ENCODE measurements at places on chromosomes 4 and X. TPM values are rescaled to one million over a fixed set of nuclear protein-coding genes. Genes with fewer than 3 reads are reported as not detected.

Gene ASB9
- total RNA-seq: 2.5 TPM

Gene DKK2
- 0.54 TPM for total RNA-seq

Gene TBC1D8B
- 17.7 TPM for total RNA-seq

Gene PNMA6A
- total RNA-seq: 4.2 TPM

Gene PCDH11X
- total RNA-seq: 2.2 TPM

GRCh38 chr4:55654131-55654530, 18.0 kb upstream of the NMU start:
- H3K27ac ChIP-seq: no peak overlapping the region
- no peaks in the 10 kb centered on the region for H3K27me3 ChIP-seq
- no peak for DNase-seq
- H3K36me3 ChIP-seq: no peaks in the 10 kb centered on the region

- no peak overlapping the region for H3K27ac ChIP-seq
- H3K27me3 ChIP-seq: no peaks in the 10 kb centered on the region
- no peak for DNase-seq
- H3K4me1 ChIP-seq: no peaks in the 10 kb centered on the region
- H3K4me3 ChIP-seq: no peak overlapping the region
Observed at GRCh38 chr4:181021213-181021612, 1222.0 kb upstream of the TENM3 start.

DNA sequence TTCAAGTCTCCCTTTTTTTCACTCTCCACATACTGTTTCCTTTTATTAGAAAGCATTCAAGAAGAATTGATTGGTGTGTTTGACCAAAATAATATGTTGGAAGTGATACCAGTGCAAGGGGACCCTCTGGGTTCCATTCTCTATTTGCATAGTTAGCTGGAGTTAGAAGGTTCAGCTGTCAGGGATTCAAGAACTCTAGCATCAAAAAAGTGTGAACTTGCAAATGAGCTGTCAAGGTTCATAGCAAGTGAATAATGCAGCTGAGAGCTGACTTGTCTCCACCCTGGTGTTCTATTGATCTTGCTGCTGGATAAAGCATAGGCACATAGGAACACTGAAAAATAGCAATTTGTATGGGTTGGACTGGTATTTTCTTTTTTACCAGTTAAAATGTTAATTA, 73.2 kb downstream of the SORBS2 start:
- H3K36me3 ChIP-seq: no peaks in the 10 kb centered on the region
- H3K27ac ChIP-seq: peak overlapping the region; percentile 42
- peaks cover 84% of the 10 kb centered on the region for H3K4me1 ChIP-seq
- no peak overlapping the region for H3K4me3 ChIP-seq

Gene NAP1L2
- total RNA-seq: 6.4 TPM

- H3K4me3 ChIP-seq: no peak overlapping the region
- H3K27me3 ChIP-seq: no peaks in the 10 kb centered on the region
- H3K27ac ChIP-seq: no peak overlapping the region
- H3K4me1 ChIP-seq: no peaks in the 10 kb centered on the region
Observed at GRCh38 chr4:55444827-55445226, 49.1 kb downstream of the TMEM165 start.

- H3K4me1 ChIP-seq: no peaks in the 10 kb centered on the region
- no peak overlapping the region for H3K27ac ChIP-seq
- no peaks in the 10 kb centered on the region for H3K36me3 ChIP-seq
- H3K4me3 ChIP-seq: no peak overlapping the region
Observed at GRCh38 chr4:10203851-10204250, 87.3 kb upstream of the WDR1 start.

DNA sequence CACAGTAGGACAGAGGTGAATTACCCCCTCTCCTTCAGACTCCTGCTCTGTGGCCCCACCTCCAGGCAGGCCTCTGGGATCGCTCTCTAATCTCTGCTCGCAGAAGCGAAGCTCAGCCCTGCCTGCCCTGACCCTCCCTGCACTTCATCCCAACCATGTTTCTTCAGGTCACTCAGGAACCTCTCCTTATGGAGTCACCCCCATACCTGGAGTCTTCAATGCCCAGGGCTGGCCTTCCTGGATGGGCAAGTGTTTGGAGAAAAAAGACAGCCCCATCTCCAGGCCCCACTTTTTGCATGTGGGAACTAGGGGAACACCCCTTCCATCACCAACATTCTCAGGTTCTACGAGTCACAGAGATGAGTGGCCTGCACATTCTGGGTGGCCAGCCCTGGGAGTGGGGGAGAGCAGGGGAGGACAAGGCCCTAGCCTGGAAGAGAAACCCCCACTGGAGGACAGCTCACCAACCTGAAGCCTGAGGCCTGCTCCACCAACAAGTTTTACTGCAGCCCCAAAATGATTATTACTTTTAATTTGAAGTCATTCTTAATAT, 90.8 kb downstream of the PPP2R2C start:
- no peak overlapping the region for H3K4me3 ChIP-seq
- H3K36me3 ChIP-seq: no peaks in the 10 kb centered on the region
- no peak overlapping the region for H3K27ac ChIP-seq
- no peaks in the 10 kb centered on the region for H3K4me1 ChIP-seq
- H3K27me3 ChIP-seq: no peaks in the 10 kb centered on the region

- no peak overlapping the region for H3K27ac ChIP-seq
- H3K36me3 ChIP-seq: no peaks in the 10 kb centered on the region
- no peaks in the 10 kb centered on the region for H3K27me3 ChIP-seq
- no peak overlapping the region for H3K4me3 ChIP-seq
- no peaks in the 10 kb centered on the region for H3K4me1 ChIP-seq
- no peak for DNase-seq
Observed at GRCh38 chr4:26197018-26197779, 123.6 kb upstream of the RBPJ start.

GRCh38 chr4:73844345-73844744, 7.9 kb downstream of the CXCL6 start:
- no peak overlapping the region for H3K27ac ChIP-seq
- H3K4me3 ChIP-seq: no peak overlapping the region

- H3K27me3 ChIP-seq: no peaks in the 10 kb centered on the region
- DNase-seq: no peak
- peak overlapping the region; percentile 40 for H3K27ac ChIP-seq
Observed at GRCh38 chr4:1539859-1540600, 133.8 kb upstream of the NKX1-1 start.

- H3K36me3 ChIP-seq: no peaks in the 10 kb centered on the region
- H3K4me1 ChIP-seq: peaks cover 32% of the 10 kb centered on the region
- DNase-seq: peak; percentile 70
- H3K27me3 ChIP-seq: no peaks in the 10 kb centered on the region
Observed at GRCh38 chr4:1009542-1010394, 1.7 kb upstream of the FGFRL1 start.

DNA sequence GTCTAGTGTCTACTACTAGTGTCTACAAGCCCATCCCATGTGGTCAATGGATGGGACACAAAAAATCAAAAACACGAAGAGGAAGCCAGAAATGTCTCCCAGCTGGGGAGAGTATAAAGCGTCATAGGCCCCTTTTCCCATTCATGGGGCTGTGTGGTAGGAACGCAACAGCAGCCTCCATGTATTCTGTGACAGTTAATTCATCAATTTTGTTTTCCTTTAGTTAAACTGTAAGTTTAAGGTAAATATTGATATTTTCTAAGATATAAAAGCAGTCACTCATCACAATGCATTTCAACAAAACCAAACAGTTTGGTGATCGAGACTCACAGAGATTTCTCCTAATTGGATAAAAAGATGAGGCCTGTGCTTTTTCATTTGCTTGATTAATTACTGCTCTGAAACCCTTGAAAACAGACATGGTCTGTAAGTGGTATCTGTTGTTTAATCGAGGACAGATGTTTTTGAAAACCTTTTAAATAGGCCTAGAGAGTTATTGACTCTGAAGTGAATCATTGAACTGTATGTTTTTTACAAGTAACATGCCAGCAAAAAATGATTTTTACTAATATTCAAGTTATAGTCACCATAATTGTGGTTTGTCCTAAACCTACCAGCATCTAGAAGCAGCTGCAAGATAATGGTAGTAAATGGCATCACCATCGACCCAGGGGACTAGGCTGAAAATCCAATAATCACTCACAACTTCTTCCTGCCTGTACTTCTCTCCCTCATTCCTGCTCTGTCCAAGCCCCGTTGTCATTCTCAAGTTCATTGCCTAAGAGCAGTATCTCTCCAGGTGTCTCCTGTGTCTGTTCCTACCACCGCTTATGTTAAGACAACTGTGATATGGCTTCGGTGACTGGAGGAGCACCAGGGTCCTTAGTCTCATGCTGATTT, 87.7 kb upstream of the SHISA3 start:
- H3K36me3 ChIP-seq: no peaks in the 10 kb centered on the region
- H3K4me1 ChIP-seq: peaks cover 11% of the 10 kb centered on the region
- H3K27ac ChIP-seq: no peak overlapping the region
- H3K4me3 ChIP-seq: no peak overlapping the region

Gene FRMD7
- not detected for total RNA-seq

DNA sequence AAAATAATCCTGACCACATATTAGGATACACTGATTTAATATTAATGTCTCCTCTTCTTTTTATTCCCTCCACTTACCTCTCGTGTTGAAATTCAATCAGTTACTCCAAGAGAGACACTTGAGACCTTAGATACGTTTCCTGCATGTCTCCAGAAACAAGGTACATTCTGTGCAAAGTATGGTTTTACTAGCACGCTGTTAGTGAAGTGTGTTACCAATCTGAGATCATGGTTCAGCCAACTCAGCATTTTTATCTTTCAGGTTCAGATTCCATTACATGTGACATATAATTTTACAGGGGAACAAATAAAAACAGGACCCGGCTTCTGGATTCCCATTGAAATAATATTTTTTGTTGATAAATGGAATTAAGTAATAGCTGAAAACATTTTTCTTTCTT, 32.2 kb downstream of the PDLIM5 start:
- H3K27me3 ChIP-seq: no peaks in the 10 kb centered on the region
- H3K27ac ChIP-seq: no peak overlapping the region
- no peak overlapping the region for H3K4me3 ChIP-seq
- DNase-seq: no peak
- peaks cover 28% of the 10 kb centered on the region for H3K4me1 ChIP-seq
- no peaks in the 10 kb centered on the region for H3K36me3 ChIP-seq

Gene SMARCA5
- 89.9 TPM for total RNA-seq

- H3K27me3 ChIP-seq: no peaks in the 10 kb centered on the region
- no peak overlapping the region for H3K27ac ChIP-seq
- no peaks in the 10 kb centered on the region for H3K4me1 ChIP-seq
- no peaks in the 10 kb centered on the region for H3K36me3 ChIP-seq
- H3K4me3 ChIP-seq: no peak overlapping the region
Observed at GRCh38 chr4:66688674-66689073, 856.6 kb downstream of the CENPC start.

Gene GAB1
- 40.8 TPM for total RNA-seq

DNA sequence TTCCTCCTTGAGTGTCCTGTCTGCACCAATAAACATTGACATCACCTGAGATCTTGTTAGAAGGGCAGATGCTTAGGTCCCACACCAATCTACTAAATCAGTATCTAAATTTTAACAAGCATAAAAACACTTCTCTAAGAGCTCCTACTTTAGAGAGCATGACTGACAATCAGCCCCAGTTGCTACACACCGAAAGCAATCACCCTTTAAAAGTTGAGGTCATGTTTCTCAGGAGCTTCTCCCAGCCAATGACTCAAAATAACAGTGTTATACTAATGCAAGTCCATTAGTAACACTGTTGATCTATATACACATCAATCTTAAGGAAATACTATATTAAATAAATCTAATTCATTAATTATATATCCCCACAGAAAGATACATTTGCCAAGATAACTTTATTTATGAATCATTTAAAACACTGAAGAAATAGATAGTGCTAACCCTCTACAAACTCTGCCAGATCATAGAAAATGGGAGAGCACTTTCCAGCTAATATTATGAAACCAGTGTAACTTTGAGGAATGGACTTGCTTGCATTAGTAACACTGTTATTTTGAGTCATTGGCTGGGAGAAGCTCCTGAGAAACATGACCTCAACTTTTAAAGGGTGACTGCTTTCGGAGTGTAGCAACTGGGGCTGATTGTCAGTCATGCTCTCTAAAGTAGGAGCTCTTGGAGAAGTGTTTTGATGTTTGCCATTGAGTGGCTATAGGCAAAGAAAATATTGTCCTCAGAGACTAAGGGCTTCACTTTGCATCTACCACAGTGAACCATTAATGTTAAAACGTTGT, 109.8 kb upstream of the HDX start:
- no peak overlapping the region for H3K27ac ChIP-seq
- no peaks in the 10 kb centered on the region for H3K36me3 ChIP-seq
- peak; percentile 8 for DNase-seq
- H3K27me3 ChIP-seq: no peaks in the 10 kb centered on the region
- H3K4me3 ChIP-seq: no peak overlapping the region
- peaks cover 5% of the 10 kb centered on the region for H3K4me1 ChIP-seq

DNA sequence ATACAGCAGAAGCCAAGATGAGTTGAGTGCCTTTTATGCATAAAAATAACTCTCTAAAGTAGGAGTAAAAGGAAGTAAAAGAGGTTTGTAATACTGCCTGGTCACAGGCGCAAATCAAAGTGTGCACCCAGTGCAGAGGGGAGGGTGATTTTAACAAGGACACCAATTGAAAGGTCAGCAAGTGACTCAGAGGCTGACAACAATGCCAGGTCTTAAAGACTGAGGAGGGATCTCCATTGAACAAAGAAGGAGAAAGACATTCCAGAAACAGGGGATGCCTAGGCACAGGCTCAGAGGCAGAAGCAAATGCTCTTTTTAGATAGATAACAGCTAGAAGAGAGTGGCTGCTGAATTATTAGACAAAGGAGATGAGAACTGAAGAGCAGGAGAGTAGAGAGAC, 297.4 kb upstream of the VCX start:
- DNase-seq: no peak
- H3K27me3 ChIP-seq: no peaks in the 10 kb centered on the region
- H3K4me3 ChIP-seq: no peak overlapping the region
- H3K27ac ChIP-seq: no peak overlapping the region
- no peaks in the 10 kb centered on the region for H3K36me3 ChIP-seq

GRCh38 chrX:153984351-153985178, 12.0 kb downstream of the TMEM187 start:
- H3K36me3 ChIP-seq: no peaks in the 10 kb centered on the region
- no peak overlapping the region for H3K4me3 ChIP-seq
- H3K27me3 ChIP-seq: no peaks in the 10 kb centered on the region
- DNase-seq: no peak
- peaks cover 3% of the 10 kb centered on the region for H3K4me1 ChIP-seq

GRCh38 chr4:8157496-8157895, 1.1 kb downstream of the ABLIM2 start:
- DNase-seq: peak; percentile 20
- H3K27me3 ChIP-seq: no peaks in the 10 kb centered on the region
- H3K4me3 ChIP-seq: no peak overlapping the region
- H3K4me1 ChIP-seq: peaks cover 20% of the 10 kb centered on the region
- no peak overlapping the region for H3K27ac ChIP-seq

GRCh38 chr4:169727616-169728015, 30.1 kb downstream of the HPF1 start:
- no peak for DNase-seq
- H3K4me1 ChIP-seq: no peaks in the 10 kb centered on the region
- H3K36me3 ChIP-seq: no peaks in the 10 kb centered on the region
- no peak overlapping the region for H3K4me3 ChIP-seq
- H3K27me3 ChIP-seq: no peaks in the 10 kb centered on the region

Gene GPR119
- total RNA-seq: not detected

Gene FOXP3
- total RNA-seq: 0.11 TPM

- no peak for DNase-seq
- H3K36me3 ChIP-seq: no peaks in the 10 kb centered on the region
- H3K4me3 ChIP-seq: no peak overlapping the region
- no peaks in the 10 kb centered on the region for H3K27me3 ChIP-seq
- H3K27ac ChIP-seq: no peak overlapping the region
Observed at GRCh38 chr4:23233596-23233995, 540.9 kb downstream of the GBA3 start.

Gene DCLK2
- total RNA-seq: 6.6 TPM

Data from thyroid gland (tissue), 4 donors.